Endothelial cell (in vitro differentiated cells): ENCODE measurements at places on chromosomes 5 and 9.

DNA sequence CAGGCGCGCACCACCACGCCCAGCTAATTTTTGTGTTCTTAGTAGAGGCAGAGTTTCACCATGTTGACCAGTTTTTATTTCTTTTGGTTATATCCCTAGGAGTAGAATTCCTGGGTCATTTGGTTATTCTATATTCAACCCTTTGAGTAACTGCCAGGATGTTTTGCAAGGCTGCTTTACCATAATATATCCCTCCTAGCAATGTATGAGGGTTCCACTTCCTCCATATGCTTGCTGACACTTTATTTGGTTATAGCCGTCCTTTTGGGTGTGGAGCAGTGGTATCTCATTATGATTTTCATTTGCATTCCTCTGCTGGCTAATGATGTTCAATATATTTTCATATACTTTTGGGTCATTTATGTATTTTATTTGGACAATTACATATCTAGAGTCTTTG lies 81.2 kb downstream of the RAB24 start:
- DNase-seq, result no peak

DNA sequence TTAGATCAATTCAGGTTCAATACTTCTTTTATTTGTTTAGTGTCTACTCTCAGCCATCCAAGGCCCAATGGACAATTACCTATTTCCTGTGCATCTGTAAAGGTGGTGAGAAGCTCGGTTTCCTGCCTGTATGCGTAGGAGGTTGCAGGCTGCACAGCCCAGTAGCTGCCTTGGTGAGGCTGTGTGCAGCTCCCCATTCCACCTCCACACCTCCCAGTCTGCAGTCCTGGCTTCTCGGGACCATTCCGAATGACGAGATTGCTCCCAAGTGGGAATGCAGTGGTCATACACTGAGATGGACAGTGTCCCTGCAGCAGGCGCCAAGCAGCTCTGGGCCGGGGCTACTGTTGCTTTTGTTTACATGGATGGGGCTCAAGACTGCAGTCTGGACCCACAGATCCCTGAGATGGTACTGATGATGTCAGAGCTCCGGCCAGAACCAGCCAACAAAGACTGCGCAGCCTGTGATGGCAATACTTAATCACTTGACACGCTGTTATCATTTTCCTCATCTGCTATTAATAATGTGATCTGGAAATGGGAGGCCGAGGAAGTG lies 206.1 kb upstream of the IRX1 start:
- DNase-seq, result no peak

DNA sequence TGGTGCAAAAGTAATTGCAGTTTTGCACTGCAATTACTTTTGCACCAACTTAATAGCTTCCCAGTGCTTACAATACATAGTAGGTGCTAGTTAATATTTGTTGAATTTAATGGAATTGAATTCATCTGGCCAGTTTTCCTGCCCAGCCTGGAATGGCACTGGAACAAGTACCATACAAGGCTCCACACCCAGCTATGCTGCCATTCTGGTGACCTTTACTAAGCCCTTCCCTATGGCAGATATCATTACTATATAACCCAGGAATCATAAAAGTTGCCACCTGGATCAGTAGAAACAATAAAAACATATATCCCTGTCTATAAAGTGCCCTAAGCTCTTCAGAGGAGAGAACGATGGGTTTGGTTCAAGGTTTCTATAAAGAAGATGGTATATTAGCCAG lies 22.4 kb upstream of the TRIM36 start:
- DNase-seq, result no peak

DNA sequence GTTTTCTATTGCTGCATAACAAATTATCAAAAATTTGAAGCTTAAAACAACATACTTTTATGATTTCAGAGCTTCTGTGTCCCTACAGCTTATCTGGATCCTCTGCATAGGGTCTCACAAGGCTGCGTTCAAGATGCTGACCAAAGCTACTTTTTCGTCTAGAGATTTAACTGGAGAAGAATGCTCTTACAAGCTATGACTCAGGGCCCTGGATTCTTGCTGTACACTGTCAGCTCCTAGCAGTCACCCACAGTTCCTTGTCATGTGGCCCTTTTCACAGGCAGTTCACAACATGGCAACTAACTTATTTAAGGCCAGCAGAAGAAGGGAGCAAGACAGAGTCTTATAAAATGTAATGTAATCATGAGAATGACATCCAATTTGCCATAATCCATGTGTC lies 70.8 kb upstream of the FAM174A start:
- DNase-seq, result no peak

GRCh38 chr5:14028938-14029584 lies 84.6 kb upstream of the DNAH5 start:
- no peak for DNase-seq

DNA sequence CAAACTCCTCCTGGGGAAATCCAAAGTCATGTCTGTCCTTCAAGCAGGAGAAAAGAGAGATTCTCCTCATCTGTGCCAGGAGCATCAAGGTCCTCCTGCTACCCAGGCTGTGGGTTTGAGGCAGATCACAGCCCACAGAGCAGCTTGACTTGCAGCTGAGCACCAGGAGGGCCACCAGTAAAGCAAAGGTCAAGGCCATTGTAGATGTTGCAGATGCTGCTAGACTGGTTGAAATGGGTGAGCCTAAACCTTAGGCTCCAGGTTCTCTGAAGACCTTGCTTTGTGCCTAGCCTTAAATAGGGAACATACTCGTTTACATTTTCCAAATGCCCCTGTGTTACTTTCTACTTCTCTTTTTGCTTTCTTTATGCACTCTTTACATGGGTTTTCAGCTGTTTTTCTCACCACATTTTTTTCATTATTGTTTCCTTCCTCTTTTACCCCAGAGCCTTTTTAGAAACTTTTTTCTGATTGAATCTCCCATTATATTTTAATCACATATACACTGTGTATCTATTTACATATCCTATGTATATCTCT lies at the start of gene IFNA2:
Gene IFNA2 (minus strand): TSS at position 268 of the 540 bp plus-strand sequence. CDS start 69 bp downstream, at position 199.
- no peak for DNase-seq

DNA sequence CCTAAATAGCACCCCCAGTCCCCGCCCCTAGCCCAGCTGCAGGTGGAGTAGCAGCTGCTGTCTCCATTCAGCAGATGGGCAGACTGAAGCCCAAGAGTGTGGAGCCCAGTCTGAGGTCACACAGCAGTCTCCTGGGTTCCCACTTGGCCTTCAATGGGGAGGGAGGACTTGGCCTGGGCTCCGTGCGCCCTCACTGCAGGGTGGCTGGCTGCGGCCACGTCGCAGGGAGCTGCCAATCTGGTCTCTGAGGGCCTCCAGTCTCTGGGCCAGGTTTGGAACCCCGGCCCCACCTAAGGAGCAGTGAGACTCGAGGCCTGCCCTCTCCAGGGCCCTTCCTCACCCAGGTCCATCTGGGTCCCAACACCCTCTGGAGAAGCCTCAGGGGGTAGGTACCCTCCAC lies 7.4 kb downstream of the KIF12 start:
- DNase-seq, result no peak

GRCh38 chr9:116355153-116355921 lies 201.7 kb downstream of the PAPPA start:
- no peak for DNase-seq

- no peak for DNase-seq
Observed at GRCh38 chr9:93657331-93658111, 81.1 kb downstream of the PHF2 start.

DNA sequence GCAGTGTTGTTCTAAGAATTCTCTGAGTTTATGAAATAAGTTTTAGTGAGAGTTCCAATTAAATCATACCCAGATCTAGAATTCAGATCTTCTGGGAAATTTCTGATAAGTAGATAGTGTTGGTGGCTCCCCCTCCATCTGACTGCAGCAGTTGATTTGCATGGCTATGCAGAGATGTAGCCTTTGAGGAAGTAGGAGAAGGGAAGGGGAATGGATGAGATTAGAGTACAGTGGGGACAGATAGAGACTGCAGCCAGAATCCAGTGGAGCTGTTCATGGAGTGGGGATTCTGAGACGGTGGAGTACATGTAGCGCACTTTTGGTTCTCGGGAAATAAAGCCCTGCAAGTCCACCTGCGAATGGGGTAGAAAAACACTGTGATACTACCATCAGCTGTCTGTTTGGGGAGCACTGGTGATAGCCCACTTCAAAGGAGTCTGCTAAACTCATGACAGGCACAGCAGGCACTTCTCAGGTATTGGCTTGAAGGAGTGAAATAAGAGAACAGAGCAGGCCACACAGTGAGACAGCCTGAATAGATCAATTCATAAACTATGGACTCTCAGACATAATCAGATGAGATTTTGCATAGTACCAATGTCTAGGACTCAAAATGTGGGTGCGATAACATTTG lies 96.8 kb downstream of the ALDH1A1 start:
- DNase-seq, result no peak

- no peak for DNase-seq
Observed at GRCh38 chr9:93633492-93634221, 57.3 kb downstream of the PHF2 start.

- DNase-seq, result no peak
Observed at GRCh38 chr5:124050120-124050770, 538.3 kb downstream of the CSNK1G3 start.

- no peak for DNase-seq
Observed at GRCh38 chr5:14131855-14132503, 11.2 kb upstream of the TRIO start.

DNA sequence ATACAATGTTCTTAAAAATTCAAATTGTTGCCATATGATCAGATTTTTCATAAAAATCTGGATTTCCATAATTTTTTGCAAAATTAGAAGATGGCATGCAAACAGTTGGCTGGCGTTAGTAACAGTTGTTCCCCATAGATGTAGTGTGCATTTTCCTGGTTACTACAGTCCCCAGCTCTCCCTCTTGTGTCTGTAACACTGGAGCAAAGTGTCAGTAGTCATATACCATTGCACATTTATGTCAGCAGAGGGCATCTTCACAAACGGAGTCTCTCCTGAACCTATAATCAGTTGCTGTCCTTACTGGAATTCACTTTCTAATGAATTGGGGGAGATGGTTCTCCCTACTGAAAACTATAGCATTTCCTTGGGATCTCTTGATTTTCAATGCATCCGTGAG lies 44.7 kb upstream of the DMAC1 start:
- peak; percentile 31 for DNase-seq

DNA sequence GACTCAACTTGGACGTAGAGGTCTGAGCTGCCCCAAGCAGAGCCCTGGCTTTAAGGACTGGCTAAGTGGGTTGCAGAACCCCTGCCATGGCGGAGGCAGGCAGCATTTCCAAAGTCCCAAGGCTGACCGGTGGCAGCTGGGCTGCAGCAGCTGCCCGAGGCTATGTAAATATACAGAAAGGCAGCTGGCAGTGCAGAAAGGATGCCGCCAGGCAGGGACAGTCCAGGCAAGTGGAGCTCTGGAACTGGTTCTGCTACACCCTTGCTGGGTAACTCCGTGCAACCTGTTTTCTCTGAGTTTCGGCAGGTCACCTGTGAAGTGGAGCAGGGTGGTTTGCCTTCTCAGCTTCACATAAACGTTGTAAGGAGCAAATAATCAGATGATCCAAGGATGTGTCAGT lies 46.0 kb downstream of the SHB start:
- DNase-seq, result no peak
